Aorta (tissue), 5 donors: ENCODE measurements at places on chromosomes 6 and 20. TPM values are rescaled to one million over a fixed set of nuclear protein-coding genes. Genes with fewer than 3 reads are reported as not detected.

DNA sequence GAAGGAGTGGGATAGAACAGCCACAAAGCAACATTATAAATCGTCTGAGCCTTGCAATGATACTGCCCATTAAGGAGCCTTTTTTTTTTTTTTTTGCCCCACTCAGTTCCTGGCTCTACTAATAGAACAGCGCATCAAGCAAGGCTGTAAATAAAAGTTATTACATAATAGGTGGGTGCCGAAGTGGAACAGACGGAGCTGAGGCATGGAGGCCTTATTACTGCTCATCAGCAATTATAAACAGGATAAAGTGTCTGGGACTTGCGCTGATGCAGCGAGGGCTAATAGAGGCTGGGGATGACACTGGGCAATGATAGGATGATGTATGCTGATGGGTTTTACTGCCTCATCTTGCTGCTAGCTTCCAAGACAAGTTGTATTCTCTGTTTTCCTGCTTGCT, 272.1 kb downstream of the ZFAND3 start:
- no peak for DNase-seq

DNA sequence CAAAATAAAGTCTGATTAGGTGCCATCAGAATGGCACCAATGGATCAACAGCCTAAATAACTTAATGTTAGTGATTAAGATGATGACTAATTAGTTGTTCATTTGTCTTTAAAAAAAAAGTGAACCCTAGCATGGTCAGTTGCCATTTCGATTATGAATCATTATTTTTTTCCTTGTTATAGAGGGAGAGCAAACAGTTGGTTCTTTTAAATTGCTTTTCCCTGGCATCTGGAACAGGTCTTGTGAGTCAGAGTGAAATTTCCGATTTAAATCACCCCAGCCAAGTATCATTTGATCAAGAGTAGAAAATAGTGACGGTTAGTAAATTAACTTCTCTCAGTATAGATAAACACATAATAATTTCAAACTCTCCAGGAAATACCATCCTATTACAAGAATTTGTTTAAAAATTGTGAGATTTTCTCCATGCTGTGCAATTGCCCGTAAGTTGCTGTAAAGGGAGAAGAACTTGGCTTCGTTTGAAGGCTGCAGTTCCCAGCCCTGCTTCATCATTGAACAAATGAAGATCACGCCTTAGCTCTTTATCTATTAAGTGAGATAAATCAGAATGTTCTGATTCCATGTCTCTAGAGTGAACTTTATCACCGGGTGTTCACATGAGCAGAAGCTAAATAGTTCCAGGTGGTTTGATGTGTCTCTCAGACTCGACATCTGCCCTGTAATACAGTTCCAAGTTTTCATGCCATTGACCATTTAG, 741.3 kb downstream of the DOK5 start:
- DNase-seq = no peak

DNA sequence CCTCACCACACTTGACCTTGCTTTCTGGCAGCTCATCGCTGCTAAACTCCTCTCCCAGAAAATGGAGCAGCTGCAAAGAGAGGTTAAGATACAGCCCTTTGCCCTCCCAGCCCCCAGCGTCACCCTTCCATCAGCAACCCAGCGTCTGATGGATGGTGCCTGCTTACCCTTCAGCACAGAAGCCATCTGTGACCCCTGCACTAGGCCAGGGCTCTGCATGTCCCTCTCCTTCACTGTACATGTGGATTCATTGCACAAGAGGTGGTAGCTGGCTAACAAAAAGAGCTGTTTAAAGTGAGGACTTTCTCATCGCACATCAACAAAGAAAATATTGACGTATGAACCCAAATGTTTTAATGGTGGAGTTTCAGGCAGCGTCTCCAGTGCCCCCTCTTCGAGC, 12.3 kb downstream of the LBP start:
- DNase-seq = no peak

- no peak for DNase-seq
Measured at GRCh38 chr6:28280595-28281287, 631 bp upstream of the PGBD1 start.

- no peak for DNase-seq
Measured at GRCh38 chr20:57781901-57782300, 72.1 kb upstream of the PMEPA1 start.

Gene BEND3
- total RNA-seq = 1.6 TPM

DNA sequence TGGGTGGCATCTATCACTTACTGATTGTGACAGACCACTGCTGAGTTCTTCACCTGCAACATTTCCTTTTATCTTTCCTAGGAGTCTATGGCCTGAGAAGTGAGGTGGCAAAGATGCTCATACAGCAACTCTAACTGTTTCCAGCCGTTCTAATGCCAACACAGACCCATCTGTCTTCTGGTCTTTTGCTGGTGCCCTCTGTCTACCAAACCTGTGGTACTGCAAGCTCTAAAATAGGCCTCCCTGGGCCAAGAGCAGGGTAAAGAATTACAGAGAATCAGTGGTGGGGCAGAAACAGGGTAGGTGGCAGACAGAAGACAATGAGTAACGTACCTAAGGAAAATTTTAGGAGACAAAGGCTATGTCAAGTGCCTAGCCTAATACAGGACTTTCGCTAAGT, 611.0 kb upstream of the FLRT3 start:
- DNase-seq = no peak

DNA sequence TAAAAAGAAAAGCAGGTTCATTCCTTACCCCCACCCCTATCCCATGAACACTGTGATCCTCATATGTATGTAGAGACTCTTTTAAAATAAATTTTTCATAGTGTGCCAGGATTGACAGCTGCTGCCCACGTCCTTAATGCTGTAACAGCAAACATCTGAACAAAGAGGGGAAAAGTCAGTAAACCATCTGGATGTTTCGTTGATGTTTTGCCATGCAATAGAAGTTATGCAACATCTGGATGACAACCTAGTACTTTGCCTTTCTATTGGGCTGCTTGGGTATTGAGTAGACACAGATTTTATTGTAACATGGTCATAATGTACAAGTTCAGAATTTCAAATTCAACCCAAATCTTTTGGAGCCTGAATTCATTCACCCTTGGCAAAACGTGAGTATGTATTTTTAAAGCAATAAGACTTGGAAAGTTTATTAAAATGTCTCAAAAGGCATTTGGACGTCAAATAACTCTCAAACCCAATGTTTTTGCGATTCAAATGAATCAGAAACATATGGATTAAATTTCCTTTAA, 500.3 kb downstream of the DHX35 start:
- DNase-seq = no peak

DNA sequence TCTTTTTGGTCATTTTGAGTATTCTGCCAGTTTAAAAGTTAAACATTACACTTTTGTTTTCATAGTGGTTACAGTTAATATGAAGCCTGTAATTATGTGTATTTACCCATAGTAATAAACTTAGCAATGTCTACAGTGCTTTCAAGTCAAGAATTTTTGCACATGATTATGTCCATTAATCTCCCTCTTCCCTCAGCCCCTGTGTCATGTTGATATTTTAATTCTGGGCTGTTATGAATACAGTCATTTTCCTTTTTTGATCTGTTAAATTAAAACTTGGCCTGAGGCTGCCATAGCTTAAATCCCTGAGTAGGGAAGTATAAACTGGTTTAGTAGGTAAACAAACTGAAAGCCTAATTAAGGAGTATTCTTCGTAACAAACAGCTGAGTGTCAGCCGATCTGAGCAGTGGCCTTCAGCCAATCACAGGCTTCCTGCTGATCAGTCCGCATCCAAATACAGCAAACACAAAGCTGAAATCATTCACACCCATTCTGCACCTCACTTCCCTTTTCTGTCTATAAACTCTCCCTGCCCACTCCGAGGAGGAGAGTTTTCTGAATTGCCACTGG, 9.5 kb upstream of the SFT2D1 start:
- no peak for DNase-seq

- no peak for DNase-seq
Measured at GRCh38 chr6:145886228-145886956, 71.8 kb upstream of the FBXO30 start.

DNA sequence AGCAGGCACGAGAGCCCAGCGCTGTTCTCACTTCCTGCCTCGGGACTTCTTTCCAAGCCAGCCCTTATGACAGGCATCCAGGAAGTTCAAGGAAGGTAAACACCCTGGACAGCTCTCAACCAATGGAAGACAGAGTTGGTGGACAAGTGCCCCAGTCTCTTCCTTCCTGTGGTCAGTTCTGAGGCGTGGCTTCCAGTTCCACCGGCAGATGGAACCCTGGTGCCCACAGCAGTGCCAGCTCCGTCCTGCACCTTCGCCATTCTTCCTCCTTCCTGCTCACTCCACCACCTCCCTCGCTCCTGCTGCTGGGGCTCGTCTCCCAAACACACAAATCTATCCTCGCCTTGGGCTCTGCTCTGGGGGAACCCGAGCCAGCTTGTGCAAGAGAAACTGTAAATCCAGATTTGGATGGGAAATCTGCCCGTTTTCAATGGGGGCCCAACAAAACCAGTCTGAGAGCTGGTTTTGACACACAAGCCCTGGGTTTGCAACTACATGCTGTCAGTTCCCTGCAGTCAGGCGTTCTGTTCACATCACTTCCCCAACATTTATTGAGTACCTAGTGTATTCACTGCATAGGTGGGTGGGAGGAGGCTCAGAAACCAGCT, 162.7 kb downstream of the GRM4 start:
- no peak for DNase-seq

GRCh38 chr6:23213193-23213592, 643.8 kb downstream of the HDGFL1 start:
- no peak for DNase-seq

Gene TREM1
- total RNA-seq = 18.4 TPM

DNA sequence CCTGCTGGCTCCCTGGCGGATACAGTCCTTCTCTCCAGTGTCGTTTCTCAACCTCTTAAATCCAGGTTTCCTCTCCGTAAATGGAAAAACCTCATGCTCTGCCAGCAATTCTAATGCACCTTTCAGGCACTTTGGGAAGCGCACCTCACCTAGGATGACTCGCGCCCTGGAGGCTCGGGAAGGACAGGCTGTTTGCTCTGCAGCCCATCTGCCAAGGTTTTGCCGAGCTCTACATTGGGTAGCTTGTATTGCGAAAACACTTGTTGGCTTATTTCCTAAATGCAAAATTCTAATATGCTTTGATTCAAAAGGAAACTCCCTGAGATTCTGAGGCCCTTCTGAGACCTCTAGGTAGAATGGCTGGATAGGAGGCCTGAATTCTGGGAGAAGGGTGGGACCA, 102.6 kb upstream of the MLN start:
- no peak for DNase-seq

Gene BPIFA1
- not detected for total RNA-seq

- DNase-seq = no peak
Measured at GRCh38 chr20:48841196-48841874, 13.5 kb upstream of the PREX1 start.

DNA sequence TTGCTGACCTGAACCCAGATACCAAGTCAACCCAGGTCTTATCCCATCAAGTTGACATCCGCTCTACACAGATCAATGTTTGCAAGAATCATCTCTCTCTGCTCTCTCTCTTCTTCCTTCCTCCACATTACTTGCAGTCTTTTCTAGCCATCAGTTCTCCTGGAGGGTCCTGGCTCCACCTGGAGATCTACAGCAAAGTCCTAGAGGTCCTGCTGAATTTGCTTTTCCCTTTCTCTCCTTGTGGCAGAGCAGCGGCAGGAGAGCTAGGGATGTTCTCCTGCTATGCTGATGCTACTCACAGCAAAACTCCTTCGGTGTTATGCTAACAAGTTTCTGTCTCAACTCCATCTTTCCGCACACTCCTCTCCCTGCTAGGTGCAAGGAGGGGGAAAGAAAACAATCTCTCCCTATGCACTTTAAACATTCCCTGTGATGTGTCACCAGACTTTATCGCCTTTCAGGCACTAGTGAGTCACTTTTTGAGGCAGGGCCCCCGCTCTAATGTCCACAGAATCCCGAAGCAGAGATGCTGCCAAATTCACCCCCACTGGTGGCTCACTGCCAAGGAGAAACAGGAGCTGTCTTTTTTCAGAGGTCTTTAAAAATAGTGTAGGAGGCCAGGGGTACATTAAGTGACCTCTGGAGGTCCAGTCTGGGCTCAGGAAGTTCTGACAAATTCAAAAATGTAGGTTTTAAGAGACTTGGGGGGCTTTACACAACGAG, 62.6 kb downstream of the FAM50B start:
- DNase-seq = peak; percentile 94

- no peak for DNase-seq
Measured at GRCh38 chr20:35018590-35019371, 63.1 kb downstream of the MYH7B start.

DNA sequence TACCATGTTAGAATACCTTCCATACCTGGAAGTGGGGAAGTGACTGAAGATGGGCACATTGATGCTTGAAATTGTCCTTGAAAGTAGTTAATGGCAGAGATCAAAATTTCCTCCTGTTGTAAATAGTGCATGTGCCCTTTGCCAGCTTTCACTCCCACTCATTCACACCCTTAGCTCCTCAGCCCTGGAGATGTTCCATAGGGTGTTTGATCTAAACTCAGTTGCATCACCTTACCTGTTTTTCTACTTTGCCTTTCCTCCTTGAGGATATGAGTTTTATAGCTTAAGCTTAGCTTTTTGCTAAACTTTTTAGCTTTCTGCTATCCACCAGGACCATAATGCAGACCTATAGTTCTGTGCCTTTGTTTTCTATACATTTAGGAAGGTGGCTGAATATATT, 69.0 kb downstream of the CEP57L1 start:
- DNase-seq = no peak

GRCh38 chr20:37501940-37502339, 19.1 kb upstream of the NNAT start:
- no peak for DNase-seq

DNA sequence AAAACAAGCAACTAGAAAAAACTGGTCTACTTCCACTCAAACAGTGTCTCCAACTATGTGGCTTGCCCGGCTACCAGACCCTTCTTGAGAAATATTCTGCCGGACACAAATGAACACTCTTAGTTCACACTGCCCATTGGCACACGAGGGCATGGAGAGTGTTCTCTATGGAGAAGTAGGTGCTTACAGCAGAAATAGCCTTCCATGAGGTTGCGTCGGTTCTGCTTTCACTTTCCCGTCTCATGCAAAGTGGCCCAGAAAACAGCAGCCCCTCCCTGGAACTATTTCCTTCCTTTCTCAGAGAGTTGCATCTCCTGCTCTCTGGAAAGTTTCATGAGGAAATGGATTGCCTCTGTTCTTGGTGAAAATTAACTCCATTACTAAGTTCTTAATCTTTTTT, 9.5 kb upstream of the HLA-DOA start:
- DNase-seq = peak; percentile 85

- DNase-seq = no peak
Measured at GRCh38 chr6:21118216-21118780, 475.3 kb upstream of the SOX4 start.

Gene EHMT2
- total RNA-seq = 23.6 TPM
